HFFc6 (cell line): ENCODE measurements at places on chromosomes 5 and 9. TPM values are rescaled to one million over a fixed set of nuclear protein-coding genes. Genes with fewer than 3 reads are reported as not detected.

CSF2 gene
- total RNA-seq: 0.21 TPM in 1 of 3 replicates, not detected in the others

OSTF1 gene
- total RNA-seq: 58.4 to 70.7 TPM (median 63.8 TPM) in 3 replicates

EXOSC2 gene
- total RNA-seq: 30.3 to 36.7 TPM (median 35.3 TPM) in 3 replicates

DNA sequence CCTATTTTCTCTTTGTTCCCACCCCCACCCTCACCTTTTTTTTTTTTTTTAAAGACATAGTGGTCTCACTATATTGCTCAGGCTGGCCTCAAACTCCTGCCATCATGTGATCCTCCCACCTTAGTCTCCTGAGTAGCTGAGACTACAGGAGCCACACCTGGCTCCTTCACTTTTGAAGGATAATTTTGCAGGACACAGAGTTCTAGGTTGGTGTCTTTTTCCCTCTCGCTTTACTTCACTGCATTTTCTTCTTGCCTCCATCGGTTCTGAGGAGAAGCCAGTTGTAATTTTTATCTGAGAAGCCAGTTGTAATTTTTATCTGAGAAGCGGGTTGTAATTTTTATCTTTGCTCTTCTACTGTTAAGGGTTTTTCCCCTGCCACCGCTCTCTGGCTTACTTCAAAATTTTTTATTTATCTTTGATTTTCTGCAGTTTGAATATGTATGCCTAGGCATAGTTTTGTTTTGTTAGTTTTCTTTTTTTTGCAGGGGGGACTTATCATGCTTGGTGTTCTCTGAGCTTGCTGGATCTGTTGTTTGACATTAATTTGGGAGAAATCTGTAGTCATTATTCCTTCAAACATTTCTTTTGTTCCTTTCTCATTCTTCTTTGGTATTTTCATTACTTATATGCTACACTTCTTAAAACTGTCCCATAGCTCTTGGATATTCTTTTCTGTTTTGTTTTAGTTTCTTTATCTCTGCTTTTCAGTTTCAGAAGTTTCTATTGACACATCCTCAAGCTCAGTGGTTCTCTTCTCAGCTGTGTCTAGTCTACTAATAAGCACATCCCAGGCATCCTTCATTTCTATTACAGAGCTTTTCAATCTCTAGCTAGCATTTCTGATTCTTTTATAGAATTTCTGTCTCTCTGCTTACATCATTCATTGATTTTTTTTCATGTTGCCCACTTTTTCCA, 148.2 kb upstream of the CHD1 start:
- no peak for DNase-seq
- peaks cover 5% of the 10 kb centered on the region for H3K27me3 ChIP-seq
- H3K4me1 ChIP-seq: no peaks in the 10 kb centered on the region

GRCh38 chr5:64502196-64502595, 3.6 kb upstream of the RGS7BP start:
- peaks cover 9% of the 10 kb centered on the region for H3K27me3 ChIP-seq
- no peaks in the 10 kb centered on the region for H3K36me3 ChIP-seq
- H3K4me1 ChIP-seq: peaks cover 6% of the 10 kb centered on the region
- no peak for DNase-seq

DNA sequence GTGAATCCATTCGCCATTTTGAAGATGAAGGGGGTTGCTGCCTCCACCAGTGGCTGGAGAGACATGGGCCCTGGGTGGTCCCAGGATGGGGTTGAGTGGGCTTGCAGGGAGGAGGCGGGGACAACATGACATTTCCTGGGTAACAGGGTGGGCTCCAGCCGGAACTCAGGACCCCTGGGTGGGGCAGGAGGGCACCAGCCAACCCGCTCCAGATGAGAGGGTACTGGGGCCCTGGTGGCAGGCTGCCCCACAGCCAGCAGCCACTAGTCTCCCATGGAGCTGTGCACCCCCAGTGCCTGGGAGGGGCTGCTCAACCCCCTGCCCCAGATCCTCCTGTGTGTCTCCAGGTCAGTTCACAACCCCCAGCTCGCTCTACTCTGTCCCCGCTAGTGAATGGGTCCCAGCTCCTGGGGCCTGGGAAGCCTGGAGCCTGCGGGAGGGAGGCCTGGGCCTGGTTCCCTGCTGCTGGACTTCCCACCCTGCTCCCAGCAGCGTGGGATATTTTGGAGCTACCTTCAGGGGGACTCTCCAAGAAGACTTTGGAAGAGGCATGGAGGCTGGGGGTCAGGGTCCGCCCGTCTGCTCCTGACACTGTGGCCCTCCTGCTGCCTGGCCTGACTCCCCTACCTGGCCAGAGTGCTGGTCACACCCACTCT, 55.9 kb downstream of the AHRR start:
- H3K36me3 ChIP-seq: peaks cover 46% of the 10 kb centered on the region
- peaks cover 8% of the 10 kb centered on the region for H3K27me3 ChIP-seq
- DNase-seq: no peak
- H3K4me3 ChIP-seq: peak overlapping the region; percentile 24; the same call in 1 of the 2 replicates
- peaks cover 69% of the 10 kb centered on the region for H3K4me1 ChIP-seq
- peak overlapping the region; percentile 95 for H3K27ac ChIP-seq

- H3K36me3 ChIP-seq: peaks cover 51% of the 10 kb centered on the region
- peaks cover 23% of the 10 kb centered on the region for H3K4me1 ChIP-seq
- peaks cover 4% of the 10 kb centered on the region; the same call in 1 of the 2 replicates for H3K27me3 ChIP-seq
- H3K27ac ChIP-seq: peak overlapping the region; percentile 52; the same call in 1 of the 2 replicates
- no peak overlapping the region for H3K4me3 ChIP-seq
- no peak for DNase-seq
These were observed 19.9 kb upstream of the GLIPR2 start for GRCh38 chr9:36116593-36116992.

DNA sequence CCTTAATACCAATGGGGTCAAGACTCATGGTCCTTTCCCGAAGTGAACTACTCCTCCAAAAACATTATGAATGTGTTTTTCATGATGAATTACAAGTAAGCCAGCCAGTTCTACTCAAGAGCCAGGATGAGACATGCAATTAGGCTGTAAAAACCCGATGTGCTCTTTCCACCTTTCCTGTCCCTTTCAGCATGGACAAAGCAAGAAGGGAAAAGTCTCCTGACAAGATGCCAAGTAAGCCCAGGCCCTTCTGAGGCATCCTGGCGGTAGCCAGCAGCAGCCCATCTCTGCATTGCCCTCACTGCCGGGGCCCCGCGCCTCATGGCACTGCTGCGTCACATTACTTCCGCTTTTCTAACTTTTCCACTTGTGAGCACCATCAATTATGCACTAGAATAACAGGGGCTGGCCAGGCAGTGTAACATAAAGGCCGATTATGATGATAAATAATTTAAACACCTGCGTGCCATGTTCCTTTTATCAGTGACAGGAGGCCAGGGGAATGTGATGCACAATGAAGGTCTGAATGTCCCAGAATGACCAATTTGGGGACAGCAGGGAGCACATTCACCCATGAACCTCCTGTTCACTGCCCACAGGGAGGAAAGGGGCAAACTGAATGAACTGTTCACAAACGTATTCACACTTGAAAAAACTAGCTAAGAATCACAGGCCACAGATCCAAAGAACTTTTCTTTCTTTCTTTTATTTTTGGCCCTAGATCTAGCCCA, 37.4 kb downstream of the EFNA5 start:
- H3K27ac ChIP-seq: no peak overlapping the region
- H3K4me3 ChIP-seq: no peak overlapping the region
- H3K36me3 ChIP-seq: no peaks in the 10 kb centered on the region
- peaks cover 2% of the 10 kb centered on the region; the same call in 1 of the 2 replicates for H3K27me3 ChIP-seq

GRCh38 chr5:157710882-157711281, 20.3 kb upstream of the THG1L start:
- peak overlapping the region; percentile 86 for H3K27ac ChIP-seq
- no peaks in the 10 kb centered on the region for H3K36me3 ChIP-seq
- peaks cover 69% of the 10 kb centered on the region for H3K4me1 ChIP-seq
- DNase-seq: peak; percentile 84
- H3K4me3 ChIP-seq: peak overlapping the region; percentile 74

GRCh38 chr5:80576383-80576782, 6.3 kb upstream of the ANKRD34B start:
- H3K27me3 ChIP-seq: peaks cover 27% of the 10 kb centered on the region
- DNase-seq: no peak
- no peak overlapping the region for H3K27ac ChIP-seq
- H3K4me1 ChIP-seq: peaks cover 3% of the 10 kb centered on the region; the same call in 1 of the 2 replicates
- no peak overlapping the region for H3K4me3 ChIP-seq
- H3K36me3 ChIP-seq: no peaks in the 10 kb centered on the region

- H3K27ac ChIP-seq: peak overlapping the region; percentile 42
- no peak overlapping the region for H3K4me3 ChIP-seq
- DNase-seq: no peak
- H3K4me1 ChIP-seq: peaks cover 76% of the 10 kb centered on the region
- H3K27me3 ChIP-seq: no peaks in the 10 kb centered on the region; the same call in 1 of the 2 replicates
- peaks cover 9% of the 10 kb centered on the region for H3K36me3 ChIP-seq
These were observed 132.3 kb downstream of the MYO10 start for GRCh38 chr5:16803831-16804230.

- peaks cover 53% of the 10 kb centered on the region for H3K4me1 ChIP-seq
- no peak overlapping the region for H3K27ac ChIP-seq
- peaks cover 3% of the 10 kb centered on the region for H3K27me3 ChIP-seq
- no peak overlapping the region for H3K4me3 ChIP-seq
- no peak for DNase-seq
- H3K36me3 ChIP-seq: peaks cover 10% of the 10 kb centered on the region
These were observed 362.4 kb upstream of the ACTBL2 start for GRCh38 chr5:57845025-57845424.
